Pons (tissue), 1 donor: ENCODE measurements at places on chromosomes 6 and 20.

DNA sequence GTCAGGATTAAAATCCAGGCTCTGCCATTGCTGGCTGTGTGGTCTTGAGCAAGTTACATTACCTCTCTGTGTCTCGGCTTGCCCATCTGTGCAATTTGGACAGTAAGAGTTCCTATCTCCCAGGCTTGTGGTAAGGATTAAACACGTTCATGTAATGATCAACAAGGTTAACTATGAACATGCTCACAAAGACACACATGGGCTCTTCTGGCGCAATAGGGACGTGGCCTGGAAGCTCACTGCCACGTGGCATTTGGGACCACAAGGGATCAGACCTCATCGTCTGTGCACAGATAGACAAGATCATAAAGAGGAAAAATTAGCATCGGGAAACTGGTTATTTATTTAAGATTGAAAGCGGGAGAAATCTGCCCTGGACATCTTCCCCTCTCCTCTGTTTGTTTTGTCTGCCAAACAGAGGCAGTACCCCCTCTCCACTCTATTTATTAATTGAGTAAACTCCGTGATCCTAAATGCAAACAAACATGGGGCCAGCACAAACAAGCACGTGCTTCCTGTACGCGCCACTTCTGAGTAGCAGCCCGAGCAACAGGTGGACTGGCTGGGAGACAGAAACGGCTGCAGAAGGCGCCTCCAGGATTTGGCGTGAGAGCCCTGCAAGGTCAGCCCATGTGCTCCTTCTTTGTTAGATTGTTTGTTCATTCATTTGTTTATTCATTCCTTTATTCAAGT lies 95.0 kb downstream of the CDH26 start:
- no peak for DNase-seq

DNA sequence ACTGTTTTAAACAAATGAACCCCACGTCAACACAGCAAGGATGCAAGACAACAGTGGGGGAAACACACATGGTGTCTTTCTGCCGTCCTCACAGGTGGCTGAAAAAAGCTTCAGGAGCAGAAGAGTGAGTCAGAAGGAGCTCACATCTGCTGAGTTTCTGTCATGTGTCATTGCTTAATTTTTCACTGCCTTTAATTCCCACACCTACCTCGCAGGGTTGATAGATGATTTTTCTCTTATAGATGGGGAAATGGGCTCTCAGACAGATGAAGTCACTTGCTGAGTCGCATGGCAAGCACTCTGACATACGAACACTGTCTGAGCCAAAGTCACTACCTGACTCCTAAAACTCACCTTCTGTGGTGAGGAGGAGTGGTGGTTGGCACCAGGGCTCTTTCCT lies 28.3 kb upstream of the CARMIL1 start:
- no peak for DNase-seq

DNA sequence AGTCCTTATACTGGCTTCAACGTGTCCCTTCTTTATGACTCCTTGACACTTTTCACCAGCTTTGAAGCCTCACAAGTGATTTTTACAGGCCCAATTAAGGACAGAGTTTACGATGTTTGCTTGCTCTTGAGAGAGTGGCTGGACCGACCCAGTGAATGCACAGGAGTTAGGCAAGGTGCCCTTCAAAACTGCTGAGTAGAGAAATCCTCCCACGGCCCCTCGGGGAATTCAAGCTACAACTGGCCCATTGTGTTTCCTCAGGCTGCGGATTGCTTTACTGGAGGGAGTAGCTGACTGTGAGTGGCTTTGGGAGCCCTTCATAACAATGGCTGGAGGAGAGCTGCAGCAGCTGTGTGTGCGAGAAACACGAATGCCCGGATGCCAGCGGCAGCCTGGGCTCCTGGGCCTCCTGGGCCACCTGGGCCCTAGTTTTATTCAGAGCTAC lies 50.0 kb downstream of the SGK1 start:
- DNase-seq: peak; percentile 88

DNA sequence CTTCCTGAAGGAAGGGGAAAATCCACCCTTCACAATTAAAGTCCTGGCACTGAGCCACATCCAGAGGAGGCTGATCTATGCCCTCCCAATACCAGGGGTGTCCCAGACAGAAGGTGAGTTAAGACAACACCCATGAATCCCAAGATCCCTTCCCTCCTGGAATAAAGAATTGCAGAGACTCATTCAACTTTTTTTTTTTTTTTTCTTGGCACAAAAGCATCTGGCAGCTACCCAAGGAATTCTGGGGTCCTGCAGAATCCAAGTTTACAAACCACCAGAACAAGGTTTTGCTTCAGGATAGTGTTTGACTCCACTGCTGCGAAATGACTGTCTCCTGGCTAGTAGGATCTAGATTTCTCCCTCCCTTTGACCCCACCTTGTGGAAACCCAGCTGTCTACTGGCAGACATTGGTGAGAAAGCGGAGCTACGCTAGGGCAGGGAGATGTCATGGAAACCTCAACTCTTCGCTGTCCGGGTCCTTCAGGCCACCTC lies 37.4 kb downstream of the JAG1 start:
- no peak for DNase-seq

- no peak for DNase-seq
Observed at GRCh38 chr6:12012038-12012557, at the start of gene HIVEP1. TSS of gene HIVEP1 (plus strand) at chr6:12012312. CDS start at chr6:12015629, 3,317 bp downstream.

DNA sequence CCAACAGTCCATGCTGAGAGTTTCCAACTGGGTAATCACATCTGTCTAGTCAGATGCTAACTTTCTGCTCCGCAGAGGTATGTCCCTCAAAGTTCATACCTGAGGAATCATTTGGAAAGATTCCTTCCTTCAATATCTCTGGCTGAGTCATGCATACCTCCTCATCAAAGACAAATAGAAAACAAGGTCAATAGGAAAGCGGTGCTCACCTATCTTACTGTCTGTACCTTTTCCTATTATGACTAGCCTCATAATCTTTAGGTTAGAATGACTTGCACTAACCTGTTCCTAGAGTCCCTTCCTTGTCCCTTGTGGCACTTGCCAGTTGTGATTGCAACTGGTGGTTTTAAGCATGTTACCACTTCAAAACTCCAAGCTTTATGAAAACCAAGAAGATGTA lies 78.2 kb upstream of the PTPRK start:
- no peak for DNase-seq

GRCh38 chr6:148521158-148521557 lies 178.5 kb downstream of the SASH1 start:
- no peak for DNase-seq

DNA sequence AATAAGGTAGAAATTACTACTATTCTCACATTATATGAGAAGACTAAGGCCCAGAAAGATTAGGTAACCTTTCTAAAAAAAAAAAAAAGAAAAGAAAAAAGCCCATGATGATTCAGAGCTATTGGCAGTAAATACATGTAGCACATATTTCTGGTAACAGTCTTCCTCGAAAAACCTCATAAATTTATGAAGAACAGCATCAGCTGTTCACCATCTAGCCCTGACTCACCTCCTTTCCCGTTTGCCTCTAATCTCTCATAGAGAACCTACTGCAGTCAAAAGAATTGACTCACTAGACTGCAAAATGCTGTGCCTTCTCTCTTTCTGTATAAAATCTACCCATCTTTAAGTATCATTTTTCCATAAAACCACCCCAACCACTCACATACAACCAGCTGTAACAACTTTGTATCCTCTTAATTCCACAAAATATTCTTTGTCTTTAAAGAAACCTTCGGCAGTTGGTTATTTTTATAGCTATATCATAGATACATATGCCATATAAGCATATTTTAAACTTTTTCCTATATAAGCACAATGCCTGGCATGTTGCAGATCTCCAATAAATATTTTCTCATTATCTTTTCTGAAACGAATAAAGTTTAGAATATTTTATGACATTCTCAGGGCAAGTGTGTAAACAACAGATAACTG lies 152.7 kb upstream of the ENPP5 start:
- DNase-seq: peak; percentile 40

DNA sequence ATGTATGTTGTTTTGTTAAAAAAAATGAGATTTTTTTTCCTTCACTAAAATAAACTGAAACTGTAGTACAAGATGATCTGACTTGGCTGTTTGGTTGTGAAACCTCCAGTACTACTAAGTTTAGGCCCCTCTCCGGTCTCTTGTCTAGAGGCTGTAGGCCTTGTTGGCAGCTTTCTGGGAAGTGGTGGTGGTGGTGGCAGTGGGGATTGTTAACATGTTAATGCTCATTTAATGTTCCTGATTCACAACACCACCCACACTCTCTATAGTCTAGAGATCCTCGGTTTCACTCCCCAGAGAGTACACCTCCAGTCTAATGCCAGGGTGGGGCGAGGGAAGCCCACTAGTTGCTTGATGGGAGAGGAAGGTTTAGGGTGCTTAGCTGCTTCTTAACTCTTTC lies 24.1 kb downstream of the STK4 start:
- no peak for DNase-seq
